ENCODE measurements at places on chromosomes 11 and 22. TPM values are rescaled to one million over a fixed set of nuclear protein-coding genes. Genes with fewer than 3 reads are reported as not detected.

DNA sequence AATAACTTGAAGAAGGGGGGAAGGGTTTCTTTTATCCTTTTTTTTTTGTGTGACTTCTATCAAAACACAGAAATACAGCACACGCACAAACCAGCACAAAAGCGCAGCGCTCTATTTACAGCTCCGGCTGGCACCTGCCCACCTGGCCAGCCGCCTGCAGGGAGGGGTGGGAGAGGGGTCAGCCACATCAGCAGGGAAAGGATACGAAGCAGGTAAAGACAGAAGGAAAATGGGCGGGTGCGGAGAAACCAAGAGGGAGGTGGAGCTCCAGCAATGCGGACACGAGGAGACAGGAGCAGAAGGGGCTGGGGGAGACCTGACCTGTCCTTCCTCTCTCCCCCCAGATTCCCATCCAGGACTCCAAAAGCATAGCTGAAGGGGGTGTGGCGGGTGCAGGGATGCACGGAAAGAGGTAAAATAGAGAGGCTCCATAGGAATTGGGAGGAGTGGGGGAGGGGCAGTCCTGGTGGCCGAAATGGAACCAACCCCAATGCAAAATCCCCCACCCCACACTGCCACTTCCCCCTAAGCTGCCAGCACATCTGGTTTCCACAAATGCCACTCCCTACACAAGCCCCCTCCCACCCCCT lies 14.1 kb downstream of the CXCR5 start:
- DNase-seq = peak; percentile 65

- DNase-seq = no peak
Measured at GRCh38 chr22:42287174-42287890, 16.9 kb upstream of the TCF20 start.

- DNase-seq = no peak
Measured at GRCh38 chr11:118612378-118612777, 5.0 kb downstream of the PHLDB1 start.

WT1 gene
- 0.66 TPM for total RNA-seq

- DNase-seq = no peak
Measured at GRCh38 chr11:12865863-12866595, 143.1 kb upstream of the RASSF10 start.

LRRC32 gene
- 136 TPM for total RNA-seq

GRCh38 chr11:33892906-33893594 lies 1.2 kb upstream of the LMO2 start:
- peak; percentile 55 for DNase-seq

DNA sequence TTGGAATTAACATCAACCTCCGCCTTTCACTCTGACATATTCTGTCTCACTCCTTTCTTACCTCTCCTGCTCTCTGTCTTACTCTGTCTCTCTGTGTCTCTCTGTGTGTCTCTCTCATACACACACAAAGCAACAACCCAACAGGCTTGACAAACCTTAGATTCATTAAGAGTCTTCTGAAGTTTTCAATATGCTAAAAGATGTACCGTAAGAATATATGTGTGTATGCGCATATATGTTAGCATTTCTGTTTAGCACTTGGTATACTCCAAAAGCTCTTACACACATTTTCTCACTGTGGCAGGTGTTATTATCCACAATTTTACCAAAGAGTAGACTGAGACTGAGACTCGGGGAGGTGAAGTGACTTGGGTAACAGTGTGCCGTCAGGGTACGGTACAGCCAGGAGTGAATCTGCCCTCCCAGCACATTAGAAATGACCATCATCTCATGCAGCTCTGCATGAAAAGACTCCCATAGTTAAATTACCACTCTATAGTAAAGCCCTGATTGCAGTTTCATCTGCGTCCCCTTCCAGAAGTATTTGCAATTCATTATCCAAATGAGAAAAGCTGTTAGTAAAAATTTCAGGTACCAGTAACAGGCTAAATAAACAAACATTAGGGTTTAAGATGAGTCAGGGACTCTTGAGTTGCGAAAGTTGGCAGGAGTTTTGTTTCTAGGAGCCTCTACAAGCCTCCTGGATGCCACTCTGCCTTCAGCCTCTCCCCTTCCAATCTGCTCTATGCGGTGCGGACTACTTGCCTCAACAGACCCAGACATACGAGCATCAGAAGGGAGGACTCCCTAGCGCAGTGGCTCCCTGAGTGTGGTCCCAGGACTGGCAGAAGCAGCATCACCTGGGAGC lies 195.2 kb upstream of the TMEM45B start:
- DNase-seq = no peak

ESAM gene
- total RNA-seq = 63.0 TPM
